Left lung (tissue), 14 donors: ENCODE measurements at places on chromosomes 6 and 20.

GRCh38 chr20:38063911-38064530, 30.5 kb downstream of the RPRD1B start:
- H3K4me1 ChIP-seq: no peaks in the 10 kb centered on the region
- peaks cover 96% of the 10 kb centered on the region for H3K36me3 ChIP-seq
- H3K27ac ChIP-seq: no peak overlapping the region
- DNase-seq: peak; percentile 29

- DNase-seq: no peak
- no peak overlapping the region for H3K4me3 ChIP-seq
- no peaks in the 10 kb centered on the region for H3K27me3 ChIP-seq
- peaks cover 63% of the 10 kb centered on the region for H3K36me3 ChIP-seq
- H3K27ac ChIP-seq: peak overlapping the region; percentile 33
- H3K4me1 ChIP-seq: peaks cover 39% of the 10 kb centered on the region
These were observed 37.9 kb downstream of the NEDD9 start for GRCh38 chr6:11194356-11195218.

DNA sequence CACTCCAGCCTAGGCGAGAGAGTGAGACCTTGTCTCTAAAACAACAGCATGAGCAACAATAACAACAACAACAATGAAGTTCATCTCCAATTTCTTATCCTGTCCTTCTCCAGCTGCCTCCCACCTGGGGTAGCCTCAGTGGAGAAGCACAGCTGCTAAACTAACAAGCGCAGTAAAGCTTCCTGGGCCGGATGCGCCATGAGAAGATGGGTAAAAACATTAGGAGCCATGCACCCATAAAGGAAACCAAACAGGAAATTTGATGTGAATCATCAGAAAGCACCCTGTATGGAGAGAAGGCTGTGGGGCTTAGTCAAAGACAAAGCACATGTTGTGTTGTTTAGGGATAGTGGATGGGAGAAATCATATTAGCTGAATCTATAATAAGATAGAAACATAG, 61.1 kb upstream of the CCN6 start:
- no peaks in the 10 kb centered on the region for H3K27me3 ChIP-seq
- H3K36me3 ChIP-seq: no peaks in the 10 kb centered on the region
- H3K27ac ChIP-seq: no peak overlapping the region
- no peaks in the 10 kb centered on the region for H3K4me1 ChIP-seq

- peaks cover 26% of the 10 kb centered on the region for H3K4me1 ChIP-seq
- no peak overlapping the region for H3K27ac ChIP-seq
- no peak overlapping the region for H3K4me3 ChIP-seq
- H3K36me3 ChIP-seq: no peaks in the 10 kb centered on the region
These were observed 143.2 kb upstream of the ZNF217 start for GRCh38 chr20:53736757-53737395.

- H3K36me3 ChIP-seq: peaks cover 11% of the 10 kb centered on the region
- peak within 1 kb of the TSS; percentile 59 for H3K4me3 ChIP-seq
- DNase-seq: peak; percentile 40
- peaks cover 18% of the 10 kb centered on the region for H3K4me1 ChIP-seq
- H3K27ac ChIP-seq: peak within 1 kb of the TSS; percentile 53
These were observed at the start of gene DLL1 for GRCh38 chr6:170290296-170291128. TSS of gene DLL1 (minus strand) at chr6:170291078. CDS start at chr6:170290139, 939 bp downstream.

DNA sequence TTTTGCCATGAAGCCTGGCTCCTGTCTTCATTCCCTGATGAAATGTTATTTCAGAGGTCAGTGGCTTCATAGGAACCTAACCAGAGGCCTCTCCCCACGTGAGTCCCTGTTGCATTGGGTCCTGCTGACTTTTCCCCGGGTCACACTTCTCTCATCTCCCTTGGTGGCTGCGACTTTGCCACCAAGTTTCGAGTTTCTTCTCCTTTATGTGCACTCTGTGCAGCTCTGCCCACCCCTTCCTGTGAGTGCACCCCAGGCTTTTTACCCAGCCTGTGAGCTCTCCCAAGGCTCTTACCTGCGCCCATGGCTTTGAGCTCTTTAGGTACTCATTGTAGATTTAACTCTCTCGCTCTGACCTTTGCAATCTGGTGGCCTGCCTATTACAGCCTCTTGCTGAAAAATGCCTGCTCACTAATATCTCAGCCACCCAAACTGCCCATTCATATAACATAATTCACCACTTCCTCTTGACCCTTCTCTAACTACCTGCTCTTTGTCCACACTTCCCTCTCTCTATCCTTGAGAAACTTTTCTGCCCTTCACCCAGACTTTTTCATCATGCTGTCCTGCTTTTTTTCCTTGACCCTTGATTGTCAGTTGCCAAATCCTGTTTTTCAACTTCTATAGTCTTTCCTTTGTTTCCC, 105.9 kb downstream of the SASH1 start:
- H3K27ac ChIP-seq: no peak overlapping the region
- H3K4me1 ChIP-seq: peaks cover 28% of the 10 kb centered on the region
- H3K4me3 ChIP-seq: no peak overlapping the region
- no peaks in the 10 kb centered on the region for H3K36me3 ChIP-seq
- no peaks in the 10 kb centered on the region for H3K27me3 ChIP-seq
- no peak for DNase-seq

DNA sequence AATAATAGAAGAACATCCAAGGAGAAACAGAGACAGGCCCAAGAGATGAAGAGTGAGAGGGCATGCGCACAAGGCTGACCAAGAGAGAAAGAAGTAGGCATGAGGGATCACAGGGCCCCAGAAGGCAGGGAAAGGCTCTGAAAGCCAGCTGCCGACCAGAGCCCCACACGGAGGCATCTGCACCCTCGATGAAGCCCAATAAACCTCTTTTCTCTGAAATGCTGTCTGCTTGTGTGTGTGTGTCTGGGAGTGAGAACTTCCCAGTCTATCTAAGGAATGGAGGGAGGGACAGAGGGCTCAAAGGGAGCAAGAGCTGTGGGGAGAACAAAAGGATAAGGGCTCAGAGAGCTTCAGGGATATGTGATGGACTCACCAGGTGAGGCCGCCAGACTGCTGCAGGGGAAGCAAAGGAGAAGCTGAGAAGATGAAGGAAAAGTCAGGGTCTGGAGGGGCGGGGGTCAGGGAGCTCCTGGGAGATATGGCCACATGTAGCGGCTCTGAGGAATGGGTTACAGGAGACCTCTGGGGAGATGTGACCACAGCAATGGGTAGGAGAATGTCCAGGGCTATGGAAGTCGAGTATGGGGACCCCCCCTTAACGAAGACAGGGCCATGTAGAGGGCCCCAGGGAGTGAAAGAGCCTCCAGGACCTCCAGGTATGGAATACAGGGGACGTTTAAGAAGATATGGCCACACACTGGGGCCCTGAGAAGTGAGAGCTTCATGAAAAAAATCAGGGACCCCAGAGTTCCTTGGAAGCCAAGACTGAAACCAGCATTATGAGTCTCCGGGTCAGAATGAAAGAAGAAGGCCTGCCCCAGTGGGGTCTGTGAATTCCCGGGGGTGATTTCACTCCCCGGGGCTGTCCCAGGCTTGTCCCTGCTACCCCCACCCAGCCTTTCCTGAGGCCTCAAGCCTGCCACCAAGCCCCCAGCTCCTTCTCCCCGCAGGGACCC, 981 bp upstream of the TNF start:
- peak overlapping the region; percentile 56 for H3K4me3 ChIP-seq
- H3K27ac ChIP-seq: peak overlapping the region; percentile 71
- peaks cover 50% of the 10 kb centered on the region for H3K4me1 ChIP-seq
- peaks cover 4% of the 10 kb centered on the region for H3K27me3 ChIP-seq
- H3K36me3 ChIP-seq: no peaks in the 10 kb centered on the region
- DNase-seq: no peak

DNA sequence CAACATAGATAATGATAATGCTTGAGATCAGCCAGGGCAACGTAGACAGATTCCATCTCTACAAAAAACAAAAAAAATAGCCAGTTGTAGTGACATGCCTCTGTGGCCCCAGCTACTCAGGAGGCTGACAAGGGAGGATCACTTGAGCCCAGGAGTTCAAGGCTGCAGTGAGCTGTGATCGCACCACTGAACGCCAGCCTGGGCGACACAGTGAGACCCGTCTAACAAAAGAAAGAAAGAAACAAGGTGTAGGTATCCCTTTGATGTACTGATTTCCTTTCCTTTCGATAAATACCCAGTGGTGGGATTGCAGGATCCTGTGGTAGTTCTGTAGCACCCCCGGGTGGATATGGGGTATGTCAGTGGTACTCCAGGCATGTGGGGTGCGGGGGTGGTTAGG, 48.2 kb upstream of the ADTRP start:
- H3K4me1 ChIP-seq: no peaks in the 10 kb centered on the region
- no peaks in the 10 kb centered on the region for H3K36me3 ChIP-seq
- no peak for DNase-seq
- H3K4me3 ChIP-seq: no peak overlapping the region
- H3K27me3 ChIP-seq: no peaks in the 10 kb centered on the region

GRCh38 chr6:100266494-100267401, 198.0 kb downstream of the SIM1 start:
- no peak overlapping the region for H3K27ac ChIP-seq
- H3K36me3 ChIP-seq: no peaks in the 10 kb centered on the region
- no peaks in the 10 kb centered on the region for H3K27me3 ChIP-seq

DNA sequence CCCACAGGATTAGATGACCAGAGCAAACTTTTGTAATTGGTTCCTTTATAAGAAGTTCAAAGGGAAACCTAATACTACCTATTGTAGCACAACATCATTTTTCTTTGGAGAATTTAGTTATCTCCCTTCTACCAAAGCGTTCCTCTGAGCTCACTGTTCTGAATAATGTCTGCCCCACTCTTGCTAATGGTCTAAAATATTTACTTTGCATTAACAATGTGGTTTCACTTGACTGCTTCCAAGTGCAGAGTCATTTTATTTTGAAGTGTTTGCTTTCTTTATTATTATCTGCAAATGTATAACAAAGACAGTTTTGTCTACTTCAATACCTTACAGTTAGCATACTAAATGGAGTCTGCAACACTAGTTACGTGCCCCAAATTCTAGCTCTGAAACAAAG, 15.0 kb downstream of the TRAPPC3L start:
- no peaks in the 10 kb centered on the region for H3K27me3 ChIP-seq
- H3K4me1 ChIP-seq: no peaks in the 10 kb centered on the region
- no peak overlapping the region for H3K27ac ChIP-seq
- no peak for DNase-seq
- H3K4me3 ChIP-seq: no peak overlapping the region

DNA sequence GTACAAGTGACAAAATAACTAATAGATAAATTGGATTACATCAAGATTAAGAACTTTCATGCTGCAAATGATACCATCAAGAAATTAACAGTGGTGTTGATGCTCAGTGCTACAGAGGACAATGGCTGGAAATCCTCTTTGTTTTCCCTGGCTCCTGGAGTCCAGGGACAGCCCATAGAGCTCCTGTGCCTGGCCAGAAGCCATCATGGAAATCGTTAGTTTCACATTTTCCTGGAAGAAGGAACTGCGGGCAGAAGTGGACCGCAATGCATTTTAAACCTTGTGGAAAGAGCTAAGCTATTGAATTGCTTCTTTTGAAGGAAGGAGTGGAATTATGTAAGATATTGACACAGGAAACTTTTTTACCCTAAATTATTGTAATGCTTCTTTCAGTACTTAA, 276.0 kb downstream of the GJA1 start:
- DNase-seq: no peak
- no peaks in the 10 kb centered on the region for H3K36me3 ChIP-seq
- H3K27ac ChIP-seq: no peak overlapping the region
- no peaks in the 10 kb centered on the region for H3K27me3 ChIP-seq
- H3K4me3 ChIP-seq: no peak overlapping the region

DNA sequence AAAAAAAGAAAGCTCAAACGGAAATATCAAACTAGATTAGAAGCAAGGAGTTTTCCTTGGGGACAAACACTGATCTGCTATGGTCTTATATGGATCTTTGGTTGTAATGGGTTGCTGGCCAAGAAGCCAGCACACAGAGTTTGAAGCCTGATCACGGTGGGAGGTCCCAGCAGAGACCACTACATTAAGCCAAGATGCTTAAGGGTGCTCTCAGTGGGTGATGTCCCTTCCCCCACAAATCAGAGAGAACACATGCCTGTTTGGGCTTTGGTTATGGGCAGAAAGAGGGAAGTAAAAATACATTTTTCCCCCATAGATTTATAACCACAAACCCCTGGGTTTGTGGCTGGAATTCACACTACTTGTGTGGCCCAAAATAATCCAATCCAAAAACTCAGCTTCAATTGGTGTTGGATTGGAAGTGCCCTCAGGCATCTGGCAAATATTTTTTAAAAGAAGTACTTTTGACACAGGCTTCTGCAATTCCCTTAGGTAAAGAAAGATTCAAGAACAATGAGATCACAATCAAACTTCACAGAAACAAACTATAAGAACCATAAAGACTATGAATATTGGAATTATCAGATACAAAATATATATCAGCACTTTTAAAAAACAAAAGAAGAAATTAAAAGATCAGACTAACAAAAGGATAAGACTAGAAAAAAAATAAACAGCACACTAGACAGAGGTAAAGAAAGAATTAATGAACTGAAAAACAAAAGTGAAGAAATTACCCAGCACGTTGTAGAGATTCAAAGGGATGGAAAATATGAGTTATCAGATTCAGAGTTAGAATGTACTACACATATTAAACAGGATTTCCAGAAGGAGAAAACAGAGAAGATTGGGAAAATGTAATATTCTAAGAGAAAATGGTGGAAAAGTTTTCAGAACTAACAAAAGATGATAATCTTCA, 44.7 kb downstream of the ESF1 start:
- no peaks in the 10 kb centered on the region for H3K27me3 ChIP-seq
- H3K27ac ChIP-seq: no peak overlapping the region
- DNase-seq: no peak
- H3K4me1 ChIP-seq: no peaks in the 10 kb centered on the region

GRCh38 chr6:16324606-16325225, 86.3 kb downstream of the GMPR start:
- H3K27me3 ChIP-seq: no peaks in the 10 kb centered on the region
- no peak for DNase-seq
- H3K27ac ChIP-seq: no peak overlapping the region
- H3K36me3 ChIP-seq: no peaks in the 10 kb centered on the region
- H3K4me3 ChIP-seq: no peak overlapping the region
- peaks cover 26% of the 10 kb centered on the region for H3K4me1 ChIP-seq

DNA sequence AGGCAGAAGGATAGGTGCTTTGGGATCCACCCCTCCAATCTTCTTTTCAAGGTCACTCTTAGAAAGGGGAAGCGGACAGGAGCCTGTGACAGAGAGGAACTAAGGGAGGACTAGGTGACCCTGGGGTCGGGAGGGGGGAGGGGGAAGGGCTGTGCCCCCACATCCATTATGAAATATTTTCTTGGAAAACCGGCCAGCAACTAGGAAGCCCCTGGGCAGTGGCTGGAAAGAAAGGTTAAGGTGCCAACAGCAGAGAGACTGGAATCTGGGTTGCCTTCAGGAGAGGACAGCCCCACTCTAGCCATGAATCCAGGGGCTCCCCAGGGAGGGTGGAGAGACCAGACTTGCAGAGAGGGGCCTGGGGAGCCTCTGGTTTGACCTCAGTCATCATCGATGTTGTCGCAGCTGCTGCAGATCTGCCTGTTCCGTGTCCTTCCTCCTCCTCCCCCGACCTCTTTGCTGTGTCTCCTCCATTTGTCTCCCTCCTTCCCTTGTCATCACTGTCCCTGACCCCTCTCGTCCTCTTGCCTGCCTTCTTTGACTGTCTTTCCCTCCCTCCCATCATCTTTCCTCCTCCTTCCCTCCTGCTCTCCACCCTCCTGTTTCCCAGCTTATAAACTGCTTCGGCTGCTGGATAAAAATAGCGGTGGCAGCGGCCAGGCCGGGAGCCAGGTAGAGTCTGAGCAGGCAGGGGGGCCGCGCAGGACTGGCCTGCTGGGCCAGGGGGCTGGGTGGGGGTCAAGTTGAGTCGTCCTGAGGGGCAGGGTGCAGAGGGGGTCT, 3.2 kb downstream of the SLC29A1 start:
- no peak for DNase-seq
- no peak overlapping the region for H3K27ac ChIP-seq
- H3K4me3 ChIP-seq: no peak overlapping the region
- no peaks in the 10 kb centered on the region for H3K27me3 ChIP-seq
- peaks cover 48% of the 10 kb centered on the region for H3K4me1 ChIP-seq
- no peaks in the 10 kb centered on the region for H3K36me3 ChIP-seq
